ENCODE measurements at places on chromosomes 11 and 22.

- DNase-seq: no peak
These were observed 39.9 kb downstream of the CADM1 start for GRCh38 chr11:115464269-115464668.

GRCh38 chr22:44220727-44221680 lies 40.3 kb downstream of the PARVG start:
- no peak for DNase-seq

DNA sequence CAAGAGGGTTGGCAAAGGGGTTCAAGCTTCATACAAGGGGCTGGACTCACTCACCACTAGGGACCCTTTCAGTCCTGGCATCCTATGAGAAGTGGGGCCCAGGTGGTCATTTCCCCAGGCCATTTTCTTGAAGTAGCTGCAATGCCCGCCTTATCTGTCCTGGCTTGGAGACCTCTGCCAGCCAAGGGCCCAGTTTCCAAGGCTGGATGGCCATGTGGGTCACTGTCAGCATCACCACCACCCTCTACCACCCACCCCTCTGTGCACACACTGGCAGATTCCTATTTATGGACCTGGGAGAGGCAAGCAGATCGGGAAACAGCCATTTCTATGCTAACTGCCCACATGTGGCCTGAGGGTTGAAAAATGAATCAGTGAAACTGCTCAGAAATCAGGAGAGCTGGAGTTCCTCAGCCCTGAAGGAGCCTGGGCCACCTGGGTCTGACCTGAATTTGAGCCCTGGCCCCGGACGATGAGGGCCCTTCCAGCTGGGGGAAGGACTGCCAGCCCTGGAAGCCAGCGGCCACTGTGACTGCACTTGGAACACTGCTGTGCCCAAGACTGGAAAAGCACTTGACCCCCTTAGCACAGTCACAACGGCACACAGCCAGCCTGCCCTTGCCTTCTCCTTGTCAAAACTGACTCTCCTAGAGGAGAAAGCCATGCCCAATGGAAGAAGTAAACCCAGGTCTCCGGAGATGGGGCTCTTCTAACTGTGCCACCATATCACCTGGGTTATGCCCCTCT lies 442.2 kb downstream of the BUD13 start:
- DNase-seq: no peak

GRCh38 chr11:111095327-111095726 lies 150.2 kb upstream of the POU2AF2 start:
- peak; percentile 20 for DNase-seq

DNA sequence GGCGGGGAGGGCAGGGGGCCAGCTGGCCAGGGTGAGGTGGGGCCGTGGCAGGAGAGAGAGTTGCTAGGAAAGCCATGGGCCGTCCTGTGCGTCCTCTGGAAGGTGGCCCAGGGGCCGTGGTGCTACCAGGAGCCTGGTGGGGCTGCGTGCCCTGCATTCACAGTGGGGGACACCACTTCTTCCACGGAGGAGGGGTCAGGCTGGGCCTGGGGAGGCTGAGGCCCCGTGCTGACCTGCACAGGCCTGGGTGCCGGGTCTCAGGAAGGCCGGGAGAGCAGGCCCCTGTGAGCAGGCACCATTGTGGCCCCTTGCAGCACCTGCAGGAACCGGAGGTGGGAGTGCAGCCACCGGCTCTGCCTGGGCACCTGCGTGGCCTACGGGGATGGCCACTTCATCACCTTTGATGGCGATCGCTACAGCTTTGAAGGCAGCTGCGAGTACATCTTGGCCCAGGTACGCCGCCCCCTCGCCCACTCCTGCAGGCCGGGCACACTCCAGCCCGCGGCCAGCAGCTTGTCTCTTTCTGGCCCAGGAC lies 12.0 kb downstream of the MUC5B start:
- no peak for DNase-seq

DNA sequence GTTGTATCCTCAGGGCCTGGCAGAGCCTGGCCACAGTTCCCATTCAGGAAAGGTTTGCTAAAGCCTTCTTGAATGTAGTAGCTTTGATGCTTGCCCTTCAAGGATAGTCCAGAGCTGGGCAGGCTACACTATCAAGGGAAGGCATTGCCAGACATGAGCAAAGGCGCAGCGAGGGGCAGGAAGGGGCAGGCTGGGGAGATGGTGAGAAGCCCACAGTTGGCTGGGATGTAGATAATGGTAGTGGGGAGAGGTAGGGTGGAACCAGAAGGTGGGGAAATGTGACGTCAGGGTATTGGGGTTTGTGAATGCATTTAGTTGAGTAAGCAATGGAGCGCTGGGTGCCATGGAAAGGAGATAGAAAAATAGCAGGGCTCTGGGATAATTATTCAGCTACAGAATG lies 28.6 kb downstream of the LRRC32 start:
- DNase-seq: no peak

- DNase-seq: no peak
These were observed 20.7 kb downstream of the DMC1 start for GRCh38 chr22:38549101-38549894.

DNA sequence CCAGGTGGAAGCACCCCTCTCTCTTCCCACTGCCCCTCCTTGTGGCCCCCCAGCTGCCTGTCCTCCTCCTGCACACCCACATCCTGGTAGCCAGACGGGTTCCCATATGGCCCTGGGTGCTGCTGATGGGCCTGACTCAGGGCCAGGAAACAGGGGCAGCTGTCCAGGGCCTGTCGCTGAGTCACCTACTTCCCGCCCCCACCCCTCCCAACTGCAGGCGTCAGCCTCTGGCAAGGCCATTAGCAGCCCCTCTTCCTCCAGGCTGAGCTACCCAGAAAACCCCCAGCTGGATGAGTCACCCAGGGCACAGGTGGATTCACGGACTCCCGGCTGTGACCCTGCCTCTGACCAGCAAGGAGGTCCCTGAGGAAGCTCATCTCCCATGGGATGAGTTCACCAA lies 6.9 kb upstream of the GAL start:
- peak; percentile 46 for DNase-seq

DNA sequence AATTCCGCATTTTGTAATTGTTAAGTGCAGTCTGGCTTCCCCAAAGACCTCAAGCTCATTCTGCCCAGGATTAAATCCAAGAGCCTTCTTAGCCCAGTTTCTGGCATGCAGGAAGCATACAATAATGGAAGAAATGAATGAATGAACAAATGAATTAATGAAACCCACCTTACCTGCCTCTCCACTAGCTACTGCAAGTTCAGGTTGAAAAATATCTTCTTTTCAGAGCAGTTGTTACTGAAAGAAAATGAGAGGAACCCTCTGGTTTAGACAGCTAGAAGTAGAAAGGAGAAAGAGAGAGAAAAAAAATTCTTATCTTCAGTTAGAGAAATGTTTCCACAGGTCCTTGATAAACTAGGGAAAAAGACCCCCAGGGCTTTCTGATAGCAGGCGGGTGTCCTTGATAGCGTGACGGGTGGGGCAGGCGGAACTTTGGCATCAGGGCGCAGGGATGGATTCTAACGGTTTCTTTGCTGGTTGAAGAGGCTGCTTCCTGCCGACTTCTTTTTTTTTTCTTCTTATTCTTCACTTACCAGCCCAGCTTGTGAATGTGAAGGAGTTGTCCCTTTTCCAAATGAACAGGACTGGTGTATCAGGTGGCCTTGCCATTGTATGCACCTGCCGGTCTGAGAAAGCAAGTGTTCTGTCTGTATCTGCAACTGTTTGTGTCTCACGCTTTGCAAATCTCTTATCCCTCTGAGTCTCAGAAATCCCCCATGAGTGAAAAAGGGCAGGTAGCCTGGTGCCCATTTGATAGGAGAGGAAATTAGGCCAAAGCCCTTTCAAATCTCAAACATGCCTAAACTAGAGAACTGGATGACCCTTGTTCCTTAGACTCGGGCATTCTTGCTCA lies 10.0 kb downstream of the LMO2 start:
- DNase-seq: no peak

DNA sequence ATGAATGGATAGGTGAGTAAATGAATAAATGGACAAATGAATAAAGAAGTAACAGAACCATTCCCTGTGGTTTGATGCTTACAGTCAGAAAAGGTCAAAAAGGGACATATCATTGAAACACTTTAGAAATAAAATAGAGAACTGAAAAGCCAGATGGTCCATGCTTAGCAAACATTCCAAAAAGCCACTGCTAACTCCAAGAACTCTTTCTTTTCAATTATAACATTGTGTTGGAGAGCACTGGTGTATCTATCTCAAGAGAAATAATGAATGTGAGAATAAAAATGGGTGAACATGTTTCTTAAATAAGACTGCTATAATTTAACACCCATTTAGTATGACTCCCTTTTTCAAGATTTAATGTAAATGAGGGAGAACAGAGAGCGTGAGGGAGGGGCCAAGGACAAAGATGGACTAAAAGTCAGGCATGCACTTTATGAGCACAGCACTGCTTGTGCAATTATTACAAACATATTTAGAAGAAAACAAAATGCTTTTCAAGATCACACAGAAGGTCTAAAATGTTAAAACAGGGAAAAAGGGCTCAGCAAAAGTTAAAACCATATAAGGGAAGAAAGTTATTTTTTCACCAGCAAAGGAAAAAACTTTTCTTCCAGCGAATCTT lies 224.3 kb upstream of the PITPNB start:
- DNase-seq: no peak

- peak; percentile 70 for DNase-seq
These were observed 16.0 kb upstream of the SHISAL1 start for GRCh38 chr22:44328762-44329161.

DNA sequence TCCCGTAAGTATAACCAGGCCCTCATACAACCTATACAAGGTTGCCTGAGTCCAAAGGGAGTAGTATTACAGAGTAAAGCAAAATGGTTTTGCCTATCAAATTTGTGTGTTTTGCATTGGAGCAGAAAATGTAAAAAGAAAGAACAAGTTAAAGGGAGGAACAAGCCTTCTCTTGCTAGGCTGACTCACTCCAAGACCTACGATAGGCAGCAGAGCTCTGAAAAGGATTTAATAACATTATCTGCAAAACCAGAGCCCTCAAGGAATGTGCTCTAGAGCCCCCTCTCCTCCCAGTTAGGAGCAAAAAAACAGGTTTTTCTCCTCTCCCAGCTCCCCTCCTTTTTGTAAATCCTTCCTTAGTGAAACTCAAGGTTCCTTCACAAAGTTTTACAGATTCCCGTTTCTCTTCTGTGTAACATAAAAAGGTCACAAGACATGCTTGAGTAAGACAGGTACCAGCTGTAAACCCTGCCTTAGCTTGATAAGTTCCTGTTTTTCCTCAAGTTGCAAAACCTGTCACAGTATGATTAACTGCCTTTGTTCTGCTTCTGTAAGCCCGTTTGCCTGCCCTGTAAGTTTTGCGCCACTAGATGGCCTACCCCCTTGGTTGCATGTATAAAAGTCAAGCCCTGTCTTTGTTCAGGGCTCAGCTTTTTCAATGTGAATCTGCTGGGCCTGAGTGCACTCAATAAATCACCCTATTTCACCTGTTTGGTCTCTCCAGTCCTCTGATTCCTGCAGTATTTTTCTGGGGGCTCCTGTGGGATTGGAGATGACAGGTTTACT lies 498.2 kb downstream of the KCNA4 start:
- peak; percentile 7 for DNase-seq

- DNase-seq: no peak
These were observed 15.7 kb upstream of the KCTD14 start for GRCh38 chr11:78038697-78039313.

DNA sequence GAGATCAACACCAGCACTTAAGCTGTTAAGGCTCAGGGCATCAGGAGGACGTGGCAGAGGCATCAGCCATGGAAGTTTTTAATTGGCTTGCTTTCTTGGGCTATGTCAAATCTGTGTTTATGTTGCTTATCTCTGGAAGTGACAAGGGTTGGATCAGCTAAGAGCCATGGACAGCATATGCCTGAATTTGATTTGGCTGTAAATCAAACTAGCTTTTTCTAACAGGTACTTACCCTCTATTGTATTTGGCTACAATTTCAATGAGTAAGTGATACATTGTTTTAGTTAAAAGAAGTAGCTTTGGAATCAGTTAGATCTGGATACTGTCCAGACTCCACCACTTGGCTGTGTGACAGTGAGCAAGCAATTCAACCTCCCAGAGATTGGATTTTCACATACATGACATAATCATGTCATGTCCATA lies 936.6 kb downstream of the OPCML start:
- no peak for DNase-seq

DNA sequence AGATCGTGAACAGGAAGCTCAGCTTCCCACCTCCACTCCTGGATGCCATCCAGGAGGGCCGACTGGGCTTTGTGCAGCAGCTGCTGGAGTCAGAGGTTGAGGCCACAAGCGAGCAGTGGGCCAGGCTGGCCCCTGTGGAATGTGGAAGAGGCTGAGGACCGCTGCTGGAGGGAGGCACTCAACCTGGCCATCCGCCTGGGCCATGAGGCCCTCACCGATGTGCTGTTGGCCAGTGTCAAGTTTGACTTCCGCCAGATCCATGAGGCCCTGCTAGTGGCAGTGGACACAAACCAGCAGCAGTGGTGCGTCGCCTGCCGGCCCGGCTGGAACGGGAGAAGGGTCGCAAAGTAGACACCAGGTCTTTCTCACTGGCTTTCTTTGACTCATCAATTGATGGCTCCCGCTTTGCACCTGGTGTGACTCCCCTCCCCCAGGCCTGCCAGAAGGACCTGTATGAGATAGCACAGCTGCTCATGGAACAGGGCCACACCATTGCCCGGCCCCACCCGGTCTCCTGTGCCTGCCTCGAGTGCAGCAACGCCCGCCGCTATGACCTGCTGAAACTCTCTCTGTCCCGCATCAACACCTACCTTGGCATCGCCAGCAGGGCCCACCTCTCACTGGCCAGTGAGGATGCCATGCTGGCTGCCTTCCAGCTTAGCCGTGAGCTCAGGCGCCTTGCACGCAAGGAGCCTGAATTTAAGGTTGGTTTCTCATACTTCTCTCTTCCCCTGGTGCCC lies 24.9 kb downstream of the ART5 start:
- DNase-seq: no peak
